ENCODE measurements at places on chromosomes 3 and 15.

DNA sequence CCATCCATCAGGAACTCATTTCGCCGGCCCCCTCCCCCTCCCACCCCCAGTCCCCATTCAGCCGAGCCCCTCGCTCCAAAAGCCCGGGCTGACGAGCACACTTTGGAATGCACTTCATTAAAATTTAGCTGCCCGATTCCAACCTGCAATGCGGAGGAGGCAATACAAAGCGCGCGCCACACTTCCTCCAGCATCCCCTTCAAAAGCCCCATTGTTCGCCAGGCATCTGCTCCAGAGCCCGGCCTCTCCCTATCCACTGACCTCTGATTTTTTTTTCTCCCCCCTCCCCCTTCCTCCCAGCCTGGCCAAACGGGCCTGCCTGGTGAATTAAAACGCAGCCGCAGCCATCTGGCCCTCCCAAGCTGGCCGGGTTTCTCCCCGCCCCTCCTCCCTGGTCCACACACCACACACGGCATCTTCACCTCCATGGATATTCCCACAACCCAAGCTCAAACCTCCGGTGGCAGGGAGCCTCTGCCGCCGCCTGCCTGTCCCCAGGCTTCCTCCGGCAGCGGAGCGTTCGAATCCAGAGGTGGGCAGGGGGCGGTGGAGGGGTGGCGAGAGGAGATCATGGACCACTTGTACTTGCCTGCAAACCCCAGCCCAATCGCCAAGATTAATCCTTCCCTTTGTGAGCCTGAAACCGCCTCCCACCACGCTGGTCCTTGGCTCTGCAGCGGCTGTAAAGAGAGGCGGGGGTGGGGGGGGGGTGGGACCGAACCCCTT, 441.3 kb downstream of the MAGI1 start:
- peak; percentile 10 for DNase-seq

- DNase-seq = no peak
Observed at GRCh38 chr3:175248832-175249231, 389.7 kb downstream of the NAALADL2 start.

- no peak for DNase-seq
Observed at GRCh38 chr3:122397201-122397600, 13.2 kb downstream of the FAM162A start.

GRCh38 chr3:174547801-174548435, 311.2 kb upstream of the NAALADL2 start:
- no peak for DNase-seq

DNA sequence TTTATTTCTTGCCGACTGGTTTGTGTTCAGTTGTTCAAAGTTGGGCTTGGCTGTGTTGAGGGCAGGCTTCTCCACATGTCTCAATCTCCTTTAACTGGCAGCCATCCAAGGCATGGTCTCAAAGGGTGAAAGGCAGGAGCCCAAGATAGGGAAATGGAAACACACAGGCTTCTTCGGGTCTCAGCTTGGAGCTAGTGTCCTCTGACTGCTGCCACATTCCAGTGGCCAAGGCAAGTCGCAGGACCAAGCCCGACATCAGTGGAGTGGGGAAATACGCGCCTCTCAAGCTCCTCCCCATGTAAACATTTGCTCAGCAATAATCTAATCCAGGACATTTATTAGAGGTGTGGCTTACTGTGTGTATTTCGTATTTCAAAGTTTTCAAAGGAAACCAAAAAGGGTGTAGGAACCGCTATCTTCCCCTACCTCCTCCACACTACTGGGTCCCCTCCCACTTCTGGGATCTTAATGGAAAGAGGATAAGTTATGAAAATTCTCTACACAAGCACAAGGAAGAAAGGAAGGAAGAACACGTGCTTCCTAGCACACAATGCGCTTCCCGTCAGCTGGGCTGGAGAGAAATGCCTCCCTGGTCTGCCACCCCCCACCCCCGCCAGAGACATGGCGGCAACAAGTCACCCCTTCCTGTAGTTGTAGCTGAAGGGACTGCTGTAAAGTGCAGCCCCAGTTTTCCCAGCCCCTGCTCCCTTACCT, 181.7 kb downstream of the FAM43A start:
- DNase-seq = no peak
